ENCODE measurements at places on chromosomes 11 and 22.

DNA sequence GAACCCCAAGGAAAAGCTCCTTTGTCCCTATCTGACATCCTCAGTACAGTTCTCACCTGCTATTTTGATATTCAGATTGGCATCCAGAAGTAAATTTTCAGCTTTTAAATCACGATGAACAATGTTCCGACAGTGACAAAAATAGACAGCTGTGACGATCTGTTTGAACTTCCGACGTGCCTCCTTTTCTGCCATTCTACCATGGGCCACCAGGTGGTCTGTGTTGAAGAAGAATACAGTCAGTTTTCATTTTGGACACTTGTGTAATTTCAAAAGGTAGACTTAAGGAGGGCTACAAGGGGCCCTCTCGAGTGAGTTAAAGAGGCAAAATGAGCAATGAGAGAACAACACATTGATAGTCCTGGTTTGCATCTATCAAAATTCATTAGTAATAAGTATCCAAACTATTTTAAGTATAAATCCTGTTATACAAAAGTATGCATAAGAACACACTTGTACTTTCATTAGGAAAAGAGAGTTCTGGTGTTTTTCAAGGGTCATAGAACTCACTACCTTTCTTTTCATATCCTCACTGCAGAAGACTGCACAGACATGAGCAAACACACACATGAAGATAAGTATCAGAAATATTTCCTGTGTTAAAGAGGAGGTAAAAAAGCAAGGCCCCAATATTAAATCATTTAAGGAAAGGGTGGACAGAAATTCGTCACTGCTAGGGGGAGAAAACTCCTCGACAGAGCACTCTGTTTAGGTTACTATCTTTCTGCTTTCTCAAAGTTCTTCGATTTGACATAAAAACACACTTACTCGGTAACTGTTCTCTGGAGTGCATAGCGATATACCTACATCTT, 89.9 kb upstream of the APOA1 start:
- no peak for DNase-seq

GRCh38 chr22:49039625-49040024, 788.0 kb downstream of the BRD1 start:
- no peak for DNase-seq

GRCh38 chr11:17459236-17459896, 17.3 kb downstream of the ABCC8 start:
- DNase-seq: no peak

DNA sequence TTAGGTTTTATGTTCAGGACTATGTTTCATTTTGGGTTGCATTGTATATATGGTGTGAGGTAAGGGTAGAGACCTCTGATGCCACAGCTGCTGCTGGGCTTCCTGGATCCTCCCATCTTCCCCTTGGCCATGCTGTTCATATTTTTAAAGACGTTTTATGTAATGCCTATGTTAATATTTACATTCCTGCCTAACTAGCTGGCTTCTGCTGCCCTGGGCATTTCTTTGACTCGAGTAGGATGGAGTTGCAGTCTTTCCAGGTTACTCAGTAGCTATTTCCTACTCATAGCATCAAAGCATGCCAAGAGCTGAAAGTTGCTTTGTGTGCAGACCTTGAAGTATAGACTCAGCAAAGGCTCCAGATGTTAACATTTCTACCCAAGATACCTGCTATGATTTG, 220.5 kb upstream of the CADM1 start:
- no peak for DNase-seq

- no peak for DNase-seq
Measured at GRCh38 chr11:95688501-95689222, 100.9 kb downstream of the FAM76B start.

DNA sequence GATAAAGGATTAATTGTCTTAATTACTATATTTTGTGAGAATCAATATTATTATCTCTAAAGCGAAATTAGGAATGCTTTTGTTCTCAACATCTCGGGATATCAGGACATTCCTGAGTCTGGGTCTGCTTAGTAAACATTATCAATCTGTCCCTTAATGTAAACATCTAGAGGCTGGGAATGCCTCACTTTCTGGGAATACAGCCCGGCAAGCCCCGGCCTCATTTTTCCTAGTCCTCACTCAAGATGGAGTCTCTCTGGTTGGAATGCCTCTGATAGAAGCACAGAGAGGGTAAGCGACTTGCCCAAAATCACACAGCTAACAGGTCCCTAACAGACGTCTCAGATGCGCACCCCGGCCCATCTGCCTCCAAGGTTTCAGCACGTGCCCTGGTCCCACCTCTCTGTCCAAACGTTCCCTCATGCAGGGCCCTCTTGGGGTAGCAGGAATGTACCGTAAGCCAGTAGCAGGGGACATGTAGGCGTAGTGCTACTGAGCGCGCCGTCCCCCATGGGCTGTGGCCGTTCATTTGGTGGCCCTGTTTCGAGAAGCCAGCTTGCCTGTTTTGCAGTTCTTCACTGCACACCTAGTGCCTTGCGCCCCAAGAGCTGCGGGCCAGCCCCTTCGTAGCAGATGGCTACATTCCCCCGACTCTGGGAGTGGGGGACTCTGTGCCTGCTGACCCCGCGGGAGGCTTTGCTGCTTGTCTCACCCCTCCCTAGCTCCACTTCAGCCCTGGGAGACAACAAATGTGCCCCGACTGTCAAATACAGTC, 62.2 kb upstream of the FADD start:
- no peak for DNase-seq

GRCh38 chr22:42473484-42474193, 41.4 kb upstream of the NFAM1 start:
- peak; percentile 56 for DNase-seq

- no peak for DNase-seq
Measured at GRCh38 chr11:22775248-22775647, 54.4 kb downstream of the SVIP start.

DNA sequence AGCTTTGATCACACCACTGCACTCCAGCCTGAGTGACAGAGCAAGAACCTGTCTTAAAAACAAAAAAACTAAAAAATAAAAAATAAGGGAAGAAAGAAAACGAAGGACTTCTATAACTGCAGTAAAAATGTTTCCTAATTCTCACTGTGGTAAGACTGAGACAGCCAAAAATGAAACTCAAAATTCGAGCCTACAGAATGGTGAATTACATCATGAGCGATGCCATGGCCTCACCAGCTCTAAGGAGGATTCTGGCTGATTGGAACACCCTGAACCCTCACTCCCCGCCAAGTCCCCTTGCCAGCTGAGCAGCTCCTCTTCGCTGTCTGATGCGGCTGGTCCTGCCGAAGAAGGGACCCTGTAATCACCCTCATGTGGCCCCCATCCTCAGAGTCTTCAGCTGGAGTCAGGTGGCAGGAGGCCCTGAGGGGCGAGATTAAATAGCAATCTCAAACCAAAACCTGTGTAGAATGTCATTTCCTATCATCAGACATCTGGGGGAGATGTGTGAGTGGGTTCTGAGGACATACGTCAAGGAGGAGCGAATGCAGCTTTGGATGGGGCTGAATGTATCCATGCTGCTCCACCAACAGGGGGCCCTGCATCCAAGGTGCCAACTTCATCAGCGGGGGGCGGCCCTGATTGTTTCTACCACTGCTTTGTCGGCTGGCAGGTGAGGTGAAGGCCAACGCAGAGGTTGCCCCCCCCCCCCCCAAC, 29.2 kb downstream of the PDGFB start:
- no peak for DNase-seq

- no peak for DNase-seq
Measured at GRCh38 chr22:49081261-49081666, 746.4 kb downstream of the BRD1 start.

DNA sequence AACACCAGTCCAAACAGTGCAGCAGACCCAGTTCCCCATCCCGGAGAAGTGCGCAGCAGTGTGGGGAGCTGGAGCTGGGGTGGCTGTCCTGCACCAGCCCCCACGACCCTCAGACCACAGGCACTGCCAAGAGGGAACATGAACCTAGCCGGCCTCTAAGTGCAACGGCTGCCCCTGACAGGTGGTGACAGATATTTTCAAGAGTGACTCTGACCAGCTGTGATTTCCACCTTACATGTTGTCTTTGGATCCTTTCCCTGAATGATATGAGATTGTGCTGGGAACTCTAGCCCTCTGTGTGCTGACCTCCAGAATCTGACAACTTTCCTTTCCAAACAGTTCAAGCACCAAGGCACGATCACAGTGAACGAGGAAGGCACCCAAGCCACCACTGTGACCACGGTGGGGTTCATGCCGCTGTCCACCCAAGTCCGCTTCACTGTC, 12.6 kb downstream of the SERPIND1 start:
- no peak for DNase-seq

- no peak for DNase-seq
Measured at GRCh38 chr22:49170053-49170452, 657.6 kb downstream of the BRD1 start.

GRCh38 chr11:10379426-10379825, 74.6 kb downstream of the ADM start:
- no peak for DNase-seq

GRCh38 chr11:66106786-66107599, 36.9 kb downstream of the PACS1 start:
- DNase-seq: no peak

- DNase-seq: no peak
Measured at GRCh38 chr11:121656328-121657090, 203.7 kb upstream of the SORL1-AS1 start.

- peak; percentile 88 for DNase-seq
Measured at GRCh38 chr11:78022397-78023396, at the start of gene KCTD14. TSS of gene KCTD14 (minus strand) at chr11:78023276. CDS start at chr11:78023249, 27 bp downstream.

Measured in urothelium cell line (cell line).